LoVo (cell line): ENCODE measurements at places on chromosomes 3 and 15.

GRCh38 chr3:30342318-30343060 lies 263.9 kb upstream of the TGFBR2 start:
- DNase-seq = peak; percentile 90

DNA sequence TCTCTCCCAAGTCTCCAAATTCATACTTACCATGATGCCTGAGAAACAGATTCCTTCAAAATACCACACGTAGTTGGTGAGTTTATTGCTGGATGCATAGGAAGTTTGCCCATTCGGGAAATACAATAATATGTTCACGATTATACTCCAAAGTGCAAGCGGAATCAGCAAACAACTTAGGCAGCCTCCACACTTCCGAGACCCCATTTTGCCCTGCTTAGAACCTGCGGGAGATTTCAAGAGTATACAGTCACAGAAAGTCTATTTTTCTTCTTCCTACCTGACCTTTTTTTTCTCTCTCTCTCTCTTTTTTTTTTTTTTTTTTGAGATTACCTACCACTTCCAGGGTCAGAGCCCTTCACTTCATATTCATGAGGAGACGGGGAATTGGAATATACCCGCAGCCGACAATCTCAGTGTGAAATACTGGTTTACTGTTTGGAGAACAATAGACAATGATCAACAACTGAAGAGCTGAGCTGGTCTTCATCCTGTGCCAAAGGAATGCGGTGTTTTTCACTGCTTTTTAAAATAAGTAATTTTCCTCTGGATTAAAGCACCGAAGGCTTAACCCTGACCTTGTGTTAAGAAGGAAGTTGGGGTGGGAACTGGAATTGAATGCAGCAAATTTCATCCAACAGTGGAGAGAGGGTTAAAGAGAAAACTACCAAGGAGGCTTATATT lies at the start of gene TM4SF18:
TM4SF18 (minus strand) TSS at position 461 of the 684 bp plus-strand sequence; CDS start at position 207, 254 bp downstream.
- no peak for DNase-seq

- DNase-seq = no peak
Measured at GRCh38 chr3:17081520-17081919, 196.8 kb downstream of the PLCL2 start.

DNA sequence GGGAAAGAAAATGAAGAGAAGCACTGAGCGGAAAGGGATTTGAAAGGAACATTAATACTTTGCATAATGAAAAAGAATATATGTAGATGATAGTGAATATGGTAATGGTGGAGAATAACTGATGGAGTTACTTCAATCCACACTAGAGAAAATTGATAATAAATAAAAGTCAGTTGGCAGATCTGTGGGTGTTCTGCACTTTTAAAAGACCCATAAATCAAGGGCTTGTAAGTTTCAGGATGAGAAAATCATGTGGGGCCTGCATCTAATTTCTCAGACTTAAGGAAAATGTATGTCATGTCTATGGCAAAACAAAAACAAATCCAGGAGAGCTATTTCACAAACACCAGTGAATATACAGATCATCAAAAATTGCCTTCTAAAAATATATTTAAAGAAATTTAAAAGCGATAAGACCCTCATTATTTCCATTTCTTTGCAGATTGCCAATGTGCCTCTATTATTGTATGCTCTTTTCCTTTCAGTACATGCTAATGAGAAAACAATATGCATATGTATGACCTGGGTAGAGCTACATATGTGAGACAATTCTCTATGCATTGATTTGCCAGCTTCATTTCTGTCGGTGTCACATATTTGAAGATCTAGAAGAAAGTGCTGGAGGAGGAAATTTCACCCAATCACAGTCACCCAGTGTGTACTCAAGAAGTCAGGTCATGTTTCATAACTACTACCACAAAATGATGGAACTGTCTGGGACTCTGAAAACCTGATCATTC lies 269.9 kb upstream of the PDZRN3 start:
- no peak for DNase-seq

DNA sequence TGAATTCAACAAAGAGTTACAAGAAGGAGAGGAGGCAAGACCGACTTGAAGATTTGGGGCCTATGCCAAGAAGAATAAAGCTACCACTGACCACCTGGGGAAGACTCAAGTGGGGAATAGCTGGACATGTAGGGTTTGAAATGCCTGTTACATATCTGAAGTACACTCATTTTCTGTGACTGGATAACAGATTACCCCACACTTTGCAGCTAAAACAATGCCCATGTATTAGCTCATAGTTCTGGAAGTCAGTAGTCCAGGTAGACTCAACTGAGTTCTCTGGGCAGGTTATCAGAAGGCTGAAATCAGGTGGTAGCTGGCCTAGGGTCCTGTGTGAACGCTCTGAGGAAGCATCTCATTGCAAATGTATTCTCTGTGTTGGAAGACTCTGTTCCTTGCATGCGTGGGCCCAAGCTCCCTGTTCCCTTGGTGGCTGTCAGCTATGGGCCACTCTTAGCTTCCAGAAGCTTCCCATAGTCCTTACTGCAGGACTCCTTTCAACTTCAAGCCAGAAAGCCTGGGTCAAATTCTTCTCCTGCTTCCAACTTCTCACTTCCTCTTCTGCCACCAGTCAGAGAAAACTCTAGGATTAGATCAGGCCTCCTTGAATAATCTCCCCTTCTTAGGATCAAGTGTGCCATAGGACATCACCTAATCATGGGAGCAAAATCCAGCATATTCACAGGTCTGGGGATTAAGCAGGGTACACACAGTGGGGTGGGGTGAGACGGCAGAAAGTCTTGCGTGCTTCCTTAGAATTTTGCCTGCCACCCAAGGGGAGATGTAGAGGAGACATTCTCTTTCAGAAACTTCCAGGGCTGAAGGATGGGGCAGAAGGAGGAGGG lies 187.8 kb downstream of the SHQ1 start:
- no peak for DNase-seq

DNA sequence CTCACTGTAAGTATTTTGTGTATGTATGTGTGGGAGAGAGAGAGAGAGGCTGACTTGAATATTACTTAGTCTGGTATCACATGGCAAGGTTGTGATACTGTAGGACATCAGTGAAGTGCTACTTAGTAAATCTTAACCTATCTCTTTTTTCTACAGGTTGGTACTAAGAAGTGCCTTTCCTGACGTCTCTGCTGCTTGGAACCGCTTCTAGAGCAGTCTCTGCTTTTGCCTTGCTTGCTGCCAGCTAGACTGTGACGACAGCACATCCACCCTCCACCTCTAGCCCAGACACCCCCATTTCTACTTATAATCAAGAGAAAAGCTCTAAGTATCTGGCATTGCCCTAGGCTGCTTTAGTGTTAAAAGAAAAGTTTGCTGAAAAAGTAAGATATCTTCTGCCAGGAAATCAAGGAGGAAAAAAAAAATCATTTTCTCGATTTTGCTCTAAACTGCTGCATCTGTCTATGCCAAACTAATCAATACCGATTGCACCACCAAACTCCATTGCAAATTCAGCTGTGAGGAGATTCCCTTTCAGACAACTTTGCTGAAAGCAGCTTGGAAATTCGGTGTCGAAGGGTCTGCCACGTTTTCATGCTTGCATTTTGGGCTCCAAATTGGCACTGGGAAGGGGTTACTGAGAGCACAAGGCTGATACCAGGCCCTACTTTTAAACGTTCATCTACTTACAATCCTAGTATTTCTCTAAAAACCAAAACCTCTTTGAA lies 30.7 kb downstream of the MBNL1 start:
- no peak for DNase-seq

- DNase-seq = no peak
Measured at GRCh38 chr15:66766282-66767230, 64.5 kb downstream of the SMAD6 start.

DNA sequence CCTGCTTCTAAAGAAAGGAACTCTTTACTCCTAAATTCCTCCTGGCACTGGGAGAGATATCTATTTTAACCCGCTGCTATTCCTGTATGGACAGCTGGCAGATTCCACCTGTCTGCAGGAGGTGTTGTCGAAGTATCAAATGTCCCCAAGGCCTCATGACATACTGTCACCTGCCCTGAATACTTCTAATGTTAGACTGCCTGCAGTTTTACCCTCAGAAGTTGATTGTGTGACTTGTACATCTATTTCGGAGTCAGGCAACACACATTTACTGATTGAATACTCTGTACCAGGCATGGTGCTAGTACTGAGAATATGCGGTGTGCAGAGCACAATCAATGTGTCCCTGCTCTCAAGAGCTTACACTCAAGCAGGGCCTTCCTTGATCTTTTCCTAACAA lies 38.6 kb downstream of the PDZRN3 start:
- no peak for DNase-seq

GRCh38 chr3:60948488-60948887 lies 302.8 kb downstream of the FHIT start:
- DNase-seq = no peak

- DNase-seq = no peak
Measured at GRCh38 chr3:66442254-66443117, 58.3 kb downstream of the LRIG1 start.

GRCh38 chr3:65846936-65847335 lies 191.8 kb downstream of the MAGI1 start:
- DNase-seq = no peak

DNA sequence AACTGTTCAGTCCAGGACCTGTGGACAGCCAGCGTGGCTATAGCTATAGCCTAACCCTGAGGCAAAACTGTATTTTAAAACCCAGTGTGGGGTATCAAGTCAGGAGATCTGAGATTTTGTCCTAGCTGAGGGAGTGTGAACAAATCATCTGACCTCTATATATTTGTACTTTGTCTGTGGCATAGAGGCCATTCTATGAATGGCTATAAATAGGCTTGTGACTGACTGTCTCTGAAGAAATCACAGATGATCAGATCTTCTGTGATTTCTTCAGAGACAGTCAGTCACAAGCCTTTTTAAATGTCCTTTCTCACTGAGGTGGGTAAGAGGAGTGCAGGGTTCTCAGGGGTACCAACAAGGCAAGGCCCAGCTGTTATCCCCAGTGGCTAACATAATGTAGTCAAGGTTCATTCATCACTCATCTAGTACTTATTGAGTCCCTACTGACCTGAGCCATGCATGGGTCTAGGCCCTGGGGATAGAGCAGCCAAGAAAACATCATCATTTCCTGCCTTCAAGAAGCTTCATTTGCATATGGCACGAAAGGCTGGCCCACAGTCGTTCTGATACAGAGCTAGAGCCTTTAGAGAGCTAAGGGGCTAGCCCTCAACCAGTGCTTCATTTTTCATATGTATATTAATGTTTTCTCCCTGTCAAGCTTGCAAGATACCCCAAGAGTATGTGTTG lies 53.3 kb downstream of the TIPARP start:
- DNase-seq = no peak

DNA sequence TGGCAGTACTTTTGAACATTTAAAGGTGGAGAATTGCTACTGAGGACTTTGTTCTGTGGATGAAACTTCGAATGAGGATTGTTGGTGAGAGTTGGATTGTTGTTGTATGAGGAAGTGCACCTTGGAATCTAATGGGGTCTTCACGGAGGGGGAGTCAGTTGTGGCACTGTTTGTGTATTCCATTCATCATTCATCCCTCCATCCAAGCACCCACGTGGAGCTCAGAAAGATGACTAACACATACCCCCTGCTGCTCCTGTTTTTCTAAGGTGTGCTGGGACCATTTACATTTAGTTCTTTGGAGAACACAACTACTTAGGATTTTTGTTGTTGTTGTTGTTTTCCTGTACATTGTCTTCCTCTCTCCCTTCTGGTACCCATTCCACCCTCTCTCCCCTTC lies 122.6 kb downstream of the IGF1R start:
- peak; percentile 33 for DNase-seq

- peak; percentile 81 for DNase-seq
Measured at GRCh38 chr3:32143849-32144757, 37.7 kb downstream of the GPD1L start.

DNA sequence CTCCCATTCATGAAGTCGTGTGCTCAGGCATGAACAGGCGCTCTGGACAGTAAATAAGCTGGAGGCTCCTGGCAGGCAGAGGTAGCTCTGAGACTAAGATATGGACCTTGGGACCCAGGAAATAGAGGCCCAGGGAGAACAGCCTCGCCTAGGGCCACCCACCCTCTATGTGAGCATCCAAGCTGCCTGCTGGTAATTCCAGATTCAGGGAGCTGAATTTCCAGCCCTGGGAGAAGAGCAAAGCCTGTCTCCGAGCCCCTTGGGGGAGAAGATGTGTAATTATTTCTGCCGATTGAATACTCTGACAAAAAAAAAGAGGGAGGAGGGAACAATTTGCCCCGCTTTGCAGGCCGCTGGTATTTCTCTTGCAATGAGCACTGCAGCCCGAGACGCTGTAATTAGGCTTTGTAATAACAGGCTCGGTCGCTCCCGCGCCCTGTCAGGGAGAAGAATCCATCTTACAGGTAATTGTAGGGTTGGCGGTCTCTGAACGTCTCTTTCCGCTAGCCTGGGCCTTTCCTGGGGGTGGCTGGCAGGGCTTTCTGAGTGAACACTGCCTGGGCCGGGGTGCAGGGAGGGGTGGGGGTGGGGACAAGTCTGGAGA lies 131.5 kb downstream of the WNT7A start:
- no peak for DNase-seq

DNA sequence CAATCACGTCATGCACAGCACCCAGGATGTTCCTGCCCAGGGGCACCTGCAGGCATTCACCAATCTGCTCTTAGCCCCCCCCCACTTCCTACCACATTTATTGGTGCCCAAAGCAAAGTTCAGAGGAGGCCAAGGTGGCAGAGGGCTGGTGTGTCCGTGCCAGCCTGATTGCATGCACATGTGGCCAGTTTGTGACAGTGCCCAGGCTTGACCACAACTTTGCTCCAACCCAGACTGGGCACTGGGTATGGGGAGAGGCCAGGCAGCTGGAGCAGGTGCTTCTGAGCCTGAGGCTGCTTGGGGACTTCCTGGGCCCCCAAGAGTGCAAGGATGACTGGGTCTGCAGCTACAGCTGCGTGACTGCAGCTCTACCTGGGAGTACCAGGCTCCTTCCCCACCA lies 192.3 kb upstream of the BCHE start:
- no peak for DNase-seq

GRCh38 chr3:33067484-33067883 lies 29.5 kb downstream of the GLB1 start:
- no peak for DNase-seq

DNA sequence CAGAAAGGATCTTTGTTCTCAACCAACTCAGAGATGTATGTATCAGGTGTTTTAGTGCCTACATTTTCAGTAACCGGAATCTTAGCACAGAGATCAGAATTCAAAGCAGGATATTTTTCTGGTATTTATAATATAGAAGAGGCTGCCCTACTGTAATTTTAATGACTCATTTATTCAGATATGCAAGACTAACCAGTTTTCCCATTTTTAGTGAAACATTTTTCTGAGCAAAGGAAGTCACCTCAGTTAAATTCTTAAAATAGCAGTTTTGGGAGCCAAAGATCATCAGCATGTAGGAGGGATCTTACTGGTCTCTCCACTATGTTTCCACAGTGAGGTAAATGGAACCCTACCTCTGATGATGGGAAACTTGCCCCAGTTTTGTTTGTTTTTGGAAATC lies 42.0 kb downstream of the SRP14 start:
- DNase-seq = no peak

DNA sequence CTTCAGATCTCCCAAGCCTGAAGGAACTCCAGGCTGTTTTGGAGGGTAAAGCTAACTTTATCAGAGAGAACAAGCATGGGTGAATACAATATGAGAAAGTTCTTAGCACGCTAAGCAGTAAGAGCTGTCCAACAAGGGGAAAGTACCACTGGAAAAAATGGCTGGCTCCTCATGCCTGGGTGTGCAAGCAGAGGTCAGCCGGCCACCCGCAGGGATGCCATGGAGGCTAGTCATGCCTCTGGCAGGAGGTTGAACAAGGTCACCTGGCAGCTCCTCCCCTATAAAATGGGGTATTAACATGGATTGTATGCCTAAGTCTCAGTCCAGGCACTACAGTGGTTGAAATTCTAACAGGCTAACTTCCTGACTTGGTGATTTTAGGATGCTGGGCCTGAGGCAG lies 75.4 kb upstream of the SLC6A1 start:
- DNase-seq = peak; percentile 9

GRCh38 chr3:14780927-14781507 lies 37.7 kb upstream of the FGD5 start:
- DNase-seq = peak; percentile 42

- no peak for DNase-seq
Measured at GRCh38 chr3:125403789-125404188, 28.7 kb upstream of the ZNF148 start.
